ENCODE measurements at places on chromosomes 2 and 18. TPM values are rescaled to one million over a fixed set of nuclear protein-coding genes. Genes with fewer than 3 reads are reported as not detected.
A peak's percentile ranks its signal among the peaks of the same experiment; 100 is the strongest.

GRCh38 chr2:151841047-151841424, 12.8 kb upstream of the ARL5A start:
- DNase-seq = no peak
- no peaks in the 10 kb centered on the region for H3K36me3 ChIP-seq
- no peaks in the 10 kb centered on the region for H3K4me1 ChIP-seq
- no peaks in the 10 kb centered on the region for H3K27me3 ChIP-seq
- H3K4me3 ChIP-seq = no peak overlapping the region
- no peak overlapping the region for H3K27ac ChIP-seq

DNA sequence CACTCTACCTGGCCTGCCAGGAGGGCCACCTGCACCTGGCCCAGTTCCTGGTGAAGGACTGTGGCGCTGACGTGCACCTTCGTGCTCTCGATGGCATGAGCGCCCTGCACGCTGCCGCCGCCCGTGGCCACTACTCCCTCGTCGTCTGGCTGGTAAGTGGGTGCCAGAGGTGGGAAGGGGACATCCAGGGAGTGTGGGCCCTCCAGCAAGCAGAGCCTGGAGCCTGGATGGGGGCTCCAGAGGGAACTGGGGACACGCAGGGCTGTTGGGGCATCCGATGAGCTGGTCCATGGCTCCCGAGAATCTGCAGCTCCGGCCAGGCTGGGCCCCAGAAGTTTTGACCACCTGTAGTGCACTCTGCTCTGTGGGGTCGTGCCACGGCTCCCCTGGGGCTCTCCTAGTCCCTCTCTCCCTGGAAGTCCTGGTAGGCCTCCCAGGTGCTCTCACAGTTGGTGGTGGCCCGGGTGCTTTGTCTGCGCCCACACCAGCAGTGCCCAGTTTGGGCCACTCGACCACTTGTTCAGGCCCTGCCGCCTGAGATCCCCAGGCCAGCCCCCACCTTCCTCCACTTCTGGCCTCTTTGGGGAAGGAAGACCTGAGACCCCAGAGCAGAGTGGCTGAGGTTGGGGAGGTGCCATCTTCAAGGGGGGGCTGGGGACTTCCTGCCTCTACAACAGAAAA, 4.7 kb downstream of the ESPNL start:
- H3K36me3 ChIP-seq = no peaks in the 10 kb centered on the region
- H3K4me3 ChIP-seq = no peak overlapping the region

GRCh38 chr2:220916931-220917330, 655.2 kb downstream of the EPHA4 start:
- no peaks in the 10 kb centered on the region for H3K27me3 ChIP-seq
- no peaks in the 10 kb centered on the region for H3K36me3 ChIP-seq
- H3K27ac ChIP-seq = no peak overlapping the region
- H3K4me3 ChIP-seq = no peak overlapping the region
- no peaks in the 10 kb centered on the region for H3K4me1 ChIP-seq

GRCh38 chr2:208210688-208211451, 21.0 kb upstream of the C2orf80 start:
- H3K4me1 ChIP-seq = no peaks in the 10 kb centered on the region
- no peak overlapping the region for H3K4me3 ChIP-seq
- no peak overlapping the region for H3K27ac ChIP-seq
- DNase-seq = no peak
- H3K36me3 ChIP-seq = no peaks in the 10 kb centered on the region
- H3K27me3 ChIP-seq = no peaks in the 10 kb centered on the region

DNA sequence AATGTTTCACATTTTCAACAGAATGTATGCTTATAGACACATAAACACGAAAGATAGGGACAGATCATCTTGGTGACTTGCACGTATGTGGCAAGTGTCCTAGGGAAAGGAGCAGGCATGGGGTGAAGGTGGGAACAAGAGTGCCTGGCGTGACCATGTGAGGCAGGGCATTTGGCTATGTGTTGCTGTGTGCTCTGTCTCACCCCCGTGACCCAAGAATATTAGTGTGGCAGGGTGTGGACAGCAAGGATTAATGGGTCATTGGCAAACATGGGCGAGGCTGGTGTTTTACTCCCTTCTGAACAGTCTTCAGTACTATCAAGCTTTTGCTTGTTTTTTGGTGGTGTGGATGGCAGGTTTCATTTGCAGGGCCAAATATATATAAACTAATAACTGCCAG, 1.3 kb upstream of the VWA3B start:
- H3K4me3 ChIP-seq = no peak overlapping the region
- DNase-seq = peak; percentile 63
- no peaks in the 10 kb centered on the region for H3K36me3 ChIP-seq
- H3K27me3 ChIP-seq = no peaks in the 10 kb centered on the region
- peaks cover 11% of the 10 kb centered on the region for H3K4me1 ChIP-seq

- peak overlapping the region; percentile 60 for H3K27ac ChIP-seq
- no peaks in the 10 kb centered on the region for H3K27me3 ChIP-seq
- DNase-seq = no peak
- no peak overlapping the region for H3K4me3 ChIP-seq
Observed at GRCh38 chr2:168196764-168197180, 50.6 kb downstream of the STK39 start.

- H3K4me3 ChIP-seq = no peak overlapping the region
- H3K27ac ChIP-seq = peak overlapping the region; percentile 17
- H3K36me3 ChIP-seq = no peaks in the 10 kb centered on the region
Observed at GRCh38 chr18:10059610-10060468, 146.0 kb downstream of the VAPA start.

- H3K4me3 ChIP-seq = no peak overlapping the region
- no peaks in the 10 kb centered on the region for H3K27me3 ChIP-seq
- peak overlapping the region; percentile 40 for H3K27ac ChIP-seq
- DNase-seq = no peak
- H3K4me1 ChIP-seq = no peaks in the 10 kb centered on the region
Observed at GRCh38 chr2:127637236-127637630, 8.7 kb upstream of the GPR17 start.

- no peak overlapping the region for H3K4me3 ChIP-seq
- H3K27me3 ChIP-seq = no peaks in the 10 kb centered on the region
- DNase-seq = no peak
Observed at GRCh38 chr2:101428422-101429176, 41.3 kb upstream of the CREG2 start.

- no peaks in the 10 kb centered on the region for H3K4me1 ChIP-seq
- no peaks in the 10 kb centered on the region for H3K27me3 ChIP-seq
- H3K27ac ChIP-seq = peak overlapping the region; percentile 21
- no peak overlapping the region for H3K4me3 ChIP-seq
Observed at GRCh38 chr2:119419803-119420508, 11.7 kb upstream of the TMEM37 start.

- no peaks in the 10 kb centered on the region for H3K4me1 ChIP-seq
- no peak overlapping the region for H3K27ac ChIP-seq
- no peaks in the 10 kb centered on the region for H3K27me3 ChIP-seq
Observed at GRCh38 chr2:125979886-125980285, 676.1 kb upstream of the GYPC start.

DNA sequence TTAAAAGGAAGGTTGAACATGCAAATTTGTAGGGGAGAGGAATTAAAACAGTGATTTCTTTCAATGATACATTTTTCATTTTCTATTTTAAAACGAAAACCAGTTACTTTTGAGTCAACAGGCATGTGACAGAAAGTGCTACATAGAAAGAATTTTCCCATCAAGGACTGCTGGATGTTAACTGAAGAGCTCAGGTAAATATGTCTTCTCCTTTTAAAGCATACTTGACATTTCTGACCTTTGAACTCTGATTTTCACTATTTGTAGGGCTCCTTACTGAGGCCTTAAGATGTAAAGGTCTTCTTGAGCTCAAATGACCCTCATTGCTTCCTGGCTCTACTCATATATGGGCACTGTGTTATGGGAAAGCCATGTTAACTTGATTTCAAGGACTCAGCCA, 32.4 kb downstream of the FIGN start:
- H3K4me1 ChIP-seq = no peaks in the 10 kb centered on the region
- no peaks in the 10 kb centered on the region for H3K27me3 ChIP-seq
- no peak for DNase-seq

DNA sequence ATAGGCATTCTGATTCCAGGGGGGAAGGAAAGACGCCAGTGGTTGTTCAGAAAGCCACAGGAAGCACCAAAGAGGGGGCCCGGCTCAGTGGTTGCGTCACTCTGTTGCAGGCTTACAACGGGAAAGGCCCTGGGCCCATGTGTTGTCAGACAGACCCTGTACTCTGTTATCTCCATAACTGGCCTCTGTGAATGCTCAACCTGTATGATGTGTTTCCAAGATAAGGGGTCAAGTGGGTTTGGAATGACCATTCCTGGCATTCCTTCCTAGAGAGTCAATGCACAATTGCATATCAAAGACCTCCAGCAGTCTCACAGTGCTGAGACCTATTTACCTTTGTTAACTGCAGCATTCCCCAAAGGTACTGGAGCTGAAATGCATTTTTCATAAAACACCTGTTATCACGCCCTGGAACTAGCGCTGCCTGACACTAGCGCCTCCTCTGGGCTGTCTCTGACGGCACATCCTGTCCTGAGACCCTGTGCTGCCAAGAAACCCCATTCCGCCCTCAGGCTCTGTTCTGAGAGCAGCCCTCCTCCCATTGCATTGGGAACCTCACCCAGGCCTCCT, 13.2 kb upstream of the LRRFIP1 start:
- H3K4me3 ChIP-seq = no peak overlapping the region
- no peak overlapping the region for H3K27ac ChIP-seq
- H3K4me1 ChIP-seq = no peaks in the 10 kb centered on the region
- no peaks in the 10 kb centered on the region for H3K27me3 ChIP-seq

GRCh38 chr2:2253172-2254016, 77.7 kb downstream of the MYT1L start:
- H3K36me3 ChIP-seq = no peaks in the 10 kb centered on the region
- no peaks in the 10 kb centered on the region for H3K4me1 ChIP-seq
- no peak for DNase-seq
- no peak overlapping the region for H3K4me3 ChIP-seq
- H3K27me3 ChIP-seq = no peaks in the 10 kb centered on the region

DNA sequence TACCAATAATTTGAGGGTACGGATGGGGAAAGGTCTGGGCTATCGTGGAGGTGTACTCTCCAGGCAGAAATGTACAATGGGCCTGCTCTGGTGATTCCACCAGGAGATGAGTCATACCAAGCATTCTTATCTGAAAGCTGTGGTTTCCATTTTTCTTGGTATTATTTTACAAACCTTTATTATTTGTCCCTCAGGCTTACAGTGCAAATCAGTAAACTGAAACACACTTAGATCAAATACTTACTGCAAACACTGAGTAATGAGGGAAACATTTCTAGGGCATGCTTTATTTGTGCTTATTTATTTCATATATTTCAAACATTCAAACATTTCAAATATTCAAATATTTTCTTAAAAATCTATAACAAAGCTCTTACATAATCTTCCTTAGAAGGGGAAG, 319.8 kb downstream of the RND3 start:
- H3K27ac ChIP-seq = no peak overlapping the region
- H3K4me1 ChIP-seq = no peaks in the 10 kb centered on the region
- H3K4me3 ChIP-seq = no peak overlapping the region
- no peak for DNase-seq
- H3K27me3 ChIP-seq = no peaks in the 10 kb centered on the region

GRCh38 chr2:234285541-234285940, 211.3 kb downstream of the ARL4C start:
- no peaks in the 10 kb centered on the region for H3K36me3 ChIP-seq
- no peak overlapping the region for H3K4me3 ChIP-seq
- H3K27ac ChIP-seq = no peak overlapping the region
- H3K27me3 ChIP-seq = no peaks in the 10 kb centered on the region
- peaks cover 3% of the 10 kb centered on the region for H3K4me1 ChIP-seq
- no peak for DNase-seq

DNA sequence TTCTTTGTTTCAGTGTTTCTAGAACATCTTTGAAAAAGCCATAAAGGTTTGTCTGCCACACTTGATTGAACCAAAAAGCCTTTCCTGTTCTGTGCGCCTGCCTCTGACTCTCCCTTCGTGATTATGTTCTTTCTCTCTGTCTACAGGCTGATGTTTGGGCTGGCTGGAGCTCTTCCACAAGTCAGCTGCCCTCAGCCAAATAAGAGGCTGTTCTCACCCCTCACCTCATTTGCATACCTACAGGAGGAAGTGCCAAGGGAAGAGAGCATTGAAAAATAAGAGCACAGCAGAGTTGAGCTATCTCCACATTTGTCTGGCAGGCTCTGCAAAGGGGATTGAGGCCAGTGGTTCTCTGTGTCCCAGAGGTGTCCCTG, 15.8 kb downstream of the INPP5D start:
- H3K27me3 ChIP-seq = no peaks in the 10 kb centered on the region
- no peaks in the 10 kb centered on the region for H3K4me1 ChIP-seq
- H3K36me3 ChIP-seq = no peaks in the 10 kb centered on the region
- no peak for DNase-seq
- peak overlapping the region; percentile 47 for H3K27ac ChIP-seq

GNAL gene
- 2.0 TPM for total RNA-seq

SLC4A1AP gene
- total RNA-seq = 17.1 TPM

CPLX4 gene
- not detected for total RNA-seq

FASTKD1 gene
- total RNA-seq = 65.2 TPM

SRBD1 gene
- total RNA-seq = 11.8 TPM

C2orf80 gene
- total RNA-seq = not detected

NTSR2 gene
- not detected for total RNA-seq

TMEM178A gene
- total RNA-seq = 1.0 TPM

TACR1 gene
- total RNA-seq = not detected

STPG4 gene
- total RNA-seq = 0.21 TPM
